ENCODE measurements at places on chromosomes 12 and 14.

DNA sequence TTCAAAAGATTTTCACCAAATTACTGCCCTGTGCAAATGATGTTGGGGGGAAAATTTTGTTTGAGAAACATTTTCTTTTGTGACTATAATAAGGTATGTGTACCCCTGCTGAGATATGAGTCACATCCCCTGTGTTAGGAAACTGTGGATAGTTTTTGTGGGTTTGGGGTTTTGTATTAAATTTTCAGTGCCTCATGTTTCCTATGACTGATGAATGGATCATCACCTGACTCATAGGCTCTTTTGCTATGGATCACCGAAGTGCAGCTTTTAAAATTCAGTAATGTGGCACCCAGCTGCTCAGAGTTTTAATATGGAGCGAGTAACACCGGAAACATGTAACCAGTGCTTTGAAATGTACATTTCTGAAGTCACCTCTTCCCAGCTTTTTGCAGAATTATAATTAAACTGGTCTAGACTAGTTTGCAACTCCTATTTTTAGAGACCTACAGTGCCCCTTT is 167.4 kb upstream of the HMGA2 start:
- no peak for DNase-seq

- no peak for DNase-seq
Measured at GRCh38 chr14:36176524-36176923, at the start of gene PTCSC3. TSS of gene PTCSC3 (minus strand) at chr14:36176722.

- no peak for DNase-seq
Measured at GRCh38 chr12:48943221-48943620, 14.1 kb downstream of the ARF3 start.

- DNase-seq, result no peak
Measured at GRCh38 chr14:66315548-66315947, 170.6 kb upstream of the CCDC196 start.

- DNase-seq, result no peak
Measured at GRCh38 chr12:123055281-123055766, 74.8 kb downstream of the ARL6IP4 start.

- DNase-seq, result no peak
Measured at GRCh38 chr12:110074089-110074488, 25.8 kb upstream of the C12orf76 start.

DNA sequence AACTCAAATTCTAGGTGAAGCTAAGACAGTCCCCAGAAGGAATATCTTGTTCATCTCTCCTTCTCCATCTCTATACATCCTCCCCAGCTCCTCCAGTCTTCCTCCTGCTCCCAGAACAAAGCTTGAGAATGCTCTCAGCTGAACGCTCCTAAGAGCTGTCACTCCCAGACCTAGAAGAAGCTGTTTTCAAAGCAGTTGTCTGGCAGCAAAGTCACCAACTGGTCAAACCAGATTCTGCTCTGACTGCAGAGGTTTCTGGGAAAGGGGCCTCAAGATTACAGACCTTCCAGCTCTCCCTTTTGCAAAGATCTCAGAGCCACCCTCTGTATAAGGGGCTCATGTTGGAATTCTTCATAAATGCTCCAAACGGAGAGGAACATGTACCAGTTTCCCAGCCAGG is 9.6 kb upstream of the HSPB8 start:
- no peak for DNase-seq

- no peak for DNase-seq
Measured at GRCh38 chr12:15171012-15171655, 50.1 kb downstream of the RERG start.

DNA sequence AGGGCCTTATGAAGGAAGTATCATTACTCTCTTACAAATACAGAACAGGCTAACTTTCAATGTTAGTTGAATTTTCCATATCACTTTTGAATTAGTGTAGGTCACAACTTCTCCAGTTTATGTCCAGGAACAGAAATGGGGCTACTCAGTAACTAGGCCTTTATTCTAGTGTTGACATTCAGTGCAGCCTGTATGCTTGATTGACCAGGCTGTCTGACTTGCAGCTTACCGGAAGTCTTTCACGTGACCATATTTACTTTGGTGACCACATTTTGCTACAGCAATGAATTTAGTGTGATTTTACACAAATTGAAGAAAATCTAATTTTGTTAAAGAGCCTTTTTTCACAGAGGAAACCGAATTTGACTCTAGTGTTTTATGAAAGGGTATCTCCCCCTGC is 12.4 kb downstream of the MTERF2 start:
- DNase-seq, result no peak

- no peak for DNase-seq
Measured at GRCh38 chr14:53519137-53519536, 366.0 kb upstream of the DDHD1 start.

DNA sequence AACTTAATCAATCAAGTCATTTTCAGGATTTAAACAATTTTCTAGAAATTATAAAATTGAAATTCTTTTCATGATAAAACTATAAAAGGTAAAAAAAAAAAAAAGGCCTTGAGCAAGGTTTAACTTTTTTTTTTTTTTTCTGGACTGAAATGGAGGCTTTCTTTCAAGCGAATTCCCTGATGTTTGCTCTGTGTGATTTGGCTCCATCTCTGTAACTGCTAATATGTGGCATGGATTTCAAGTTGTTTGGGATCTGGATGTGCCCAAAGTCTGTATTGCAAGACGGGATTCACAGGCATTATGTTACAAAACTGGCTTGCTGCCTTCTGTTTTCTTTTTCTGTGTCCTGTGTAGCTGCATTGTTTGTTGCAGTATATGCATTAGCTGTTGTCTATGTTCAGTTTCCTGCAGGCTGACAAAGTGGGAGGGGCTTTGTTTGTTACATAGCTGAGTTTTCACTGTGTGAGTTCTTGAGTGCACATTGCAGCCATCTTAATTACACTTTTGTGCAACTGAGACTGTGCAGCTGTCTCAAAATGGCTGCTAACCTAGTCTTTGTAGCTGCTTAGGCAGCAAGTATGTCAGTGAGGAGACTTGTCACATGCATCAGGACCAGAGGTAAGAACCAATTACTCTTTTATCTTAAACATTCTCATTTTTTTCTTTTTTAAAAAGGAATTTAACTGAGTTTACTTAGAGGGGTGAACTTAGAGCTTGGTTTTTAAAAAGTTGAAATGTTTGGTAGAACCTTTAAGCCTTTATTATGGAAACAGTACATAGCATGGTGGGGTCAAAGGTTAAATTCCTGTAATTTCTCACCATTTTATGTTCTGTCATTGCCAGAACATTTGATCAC is 19.5 kb downstream of the ATF7IP start:
- DNase-seq, result no peak

DNA sequence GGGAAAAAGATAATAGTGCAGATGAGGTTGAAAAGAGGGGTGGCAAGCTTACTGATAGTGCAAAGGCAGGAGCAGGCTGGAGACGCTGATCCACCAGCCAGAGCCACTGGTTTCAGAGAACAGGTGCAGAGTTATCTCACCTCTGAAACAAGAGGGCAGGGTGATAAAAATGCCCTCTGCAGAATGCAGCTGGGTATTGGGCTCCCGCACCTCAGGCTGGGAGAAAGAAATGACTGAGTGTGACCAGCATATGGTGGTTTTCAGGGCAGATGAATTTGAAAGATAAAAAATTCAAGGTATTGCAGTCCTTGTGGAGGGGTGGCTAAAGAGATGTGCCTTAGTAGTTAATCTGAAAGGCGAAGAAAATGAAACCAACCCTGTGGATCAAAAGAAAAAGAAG is 2.9 kb upstream of the TMEM30B start:
- peak; percentile 80 for DNase-seq

- DNase-seq, result no peak
Measured at GRCh38 chr12:19044430-19044829, 85.1 kb upstream of the PLEKHA5 start.

DNA sequence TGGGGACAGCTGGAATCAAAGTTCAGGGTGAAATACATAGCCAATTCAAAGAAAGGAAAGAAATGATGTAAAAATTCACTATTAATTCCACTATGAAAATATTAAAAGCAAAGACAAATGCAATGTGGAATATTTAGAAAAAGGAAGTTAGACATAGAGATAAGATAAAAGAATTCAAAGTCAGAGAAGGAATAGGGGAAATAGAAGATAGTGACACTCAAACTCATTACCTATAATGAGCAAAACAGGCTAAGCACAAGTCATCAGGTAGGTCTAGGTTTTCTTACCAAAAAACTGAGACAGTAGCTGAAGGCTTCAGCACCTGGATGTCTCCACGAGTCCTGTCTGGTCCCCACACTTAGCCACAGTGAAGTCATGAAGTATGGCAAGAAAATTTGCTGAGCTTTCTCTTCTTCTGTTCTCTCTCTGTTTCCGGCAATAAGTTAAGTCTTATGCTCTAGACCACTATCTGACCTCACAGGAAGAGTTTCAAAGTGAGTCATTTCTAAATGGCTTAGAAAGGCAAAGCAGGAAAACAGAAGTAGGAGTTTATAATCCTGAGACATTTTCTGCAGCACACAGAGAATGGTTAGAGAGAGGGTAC is at the start of gene C3AR1:
Gene C3AR1 (minus strand): TSS at position 369 of the 604 bp plus-strand sequence. CDS start 6,174 bp downstream, outside the sequence.
- no peak for DNase-seq

GRCh38 chr12:96140174-96140573 is 54.0 kb upstream of the ELK3 start:
- no peak for DNase-seq

DNA sequence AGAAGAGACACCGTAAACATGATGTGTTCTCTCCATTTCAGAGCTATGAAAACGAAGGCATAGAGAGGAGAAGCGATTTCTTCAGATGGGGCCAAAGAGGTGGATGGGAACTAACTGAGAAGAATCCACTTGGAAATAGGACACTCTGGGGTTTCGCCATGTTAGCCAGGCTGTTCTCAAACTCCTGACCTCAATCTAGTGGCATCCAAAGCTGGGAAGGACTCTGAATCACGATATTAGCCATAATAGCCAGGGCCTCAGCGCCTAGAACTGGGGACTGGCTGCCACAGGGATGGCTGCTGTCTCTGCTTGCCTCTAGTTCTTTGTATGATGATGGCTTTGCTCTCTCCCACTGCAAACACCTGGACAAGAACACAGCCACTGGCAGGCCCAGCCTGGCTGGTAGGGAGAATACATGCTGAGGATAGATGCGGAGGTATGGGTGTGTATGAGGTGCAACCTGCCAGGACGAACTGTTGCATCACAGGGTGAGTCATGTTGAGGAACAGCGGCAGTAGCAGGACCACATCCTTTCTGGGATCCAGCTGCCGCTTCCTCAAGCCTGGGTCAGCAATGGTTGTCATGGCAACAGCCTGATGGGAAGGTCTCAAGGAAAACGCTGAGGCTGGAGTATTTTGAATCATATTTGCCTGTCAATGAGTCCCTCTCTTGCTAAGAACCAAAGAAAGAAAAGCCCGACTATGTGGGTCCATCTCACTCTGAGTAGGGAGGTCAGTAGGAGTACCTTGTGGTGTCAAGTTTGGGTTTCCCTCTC is 31.1 kb downstream of the CCDC177 start:
- no peak for DNase-seq

GRCh38 chr12:11542599-11542998 is 106.9 kb upstream of the ETV6 start:
- DNase-seq, result no peak

GRCh38 chr12:50533971-50534370 is 29.2 kb downstream of the DIP2B start:
- DNase-seq, result no peak

DNA sequence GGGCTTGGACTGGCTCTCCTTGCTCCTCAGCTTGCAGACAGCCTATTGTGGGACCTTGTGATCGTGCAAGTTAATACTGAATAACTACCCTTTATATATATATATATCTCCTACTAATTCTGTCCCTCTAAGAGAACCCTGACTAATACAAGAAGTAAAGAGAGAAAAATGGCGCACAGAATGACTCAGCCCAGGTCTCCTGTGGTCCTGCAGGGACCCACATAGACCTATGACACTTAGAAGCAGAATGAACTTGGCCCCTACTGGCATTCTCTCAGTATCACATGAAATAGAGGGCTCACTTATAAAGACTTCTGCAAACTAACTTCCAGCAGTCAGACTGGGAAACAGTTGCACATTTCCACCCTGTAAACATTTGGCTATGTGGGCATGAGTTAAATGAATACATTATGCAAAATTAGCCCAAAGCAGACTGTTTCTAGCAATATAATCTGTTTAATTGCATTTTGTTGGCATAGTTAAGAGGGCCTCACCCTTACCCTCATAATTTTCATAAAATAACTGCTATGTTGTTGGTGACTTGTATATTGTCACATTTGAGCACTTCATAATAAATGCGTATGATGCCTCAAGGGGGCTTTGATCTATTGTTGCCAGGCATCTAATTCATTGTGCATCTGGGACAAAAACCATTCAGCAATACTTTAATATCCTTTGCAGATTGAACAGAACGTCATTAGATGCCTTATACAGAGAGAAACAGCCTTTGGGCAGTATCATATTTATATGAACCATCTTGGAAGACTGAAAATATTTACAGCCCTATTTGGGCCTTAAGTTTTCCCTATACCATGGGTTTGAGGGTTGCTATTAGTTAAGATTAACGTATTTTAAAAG is 349.7 kb upstream of the DIO2 start:
- no peak for DNase-seq

DNA sequence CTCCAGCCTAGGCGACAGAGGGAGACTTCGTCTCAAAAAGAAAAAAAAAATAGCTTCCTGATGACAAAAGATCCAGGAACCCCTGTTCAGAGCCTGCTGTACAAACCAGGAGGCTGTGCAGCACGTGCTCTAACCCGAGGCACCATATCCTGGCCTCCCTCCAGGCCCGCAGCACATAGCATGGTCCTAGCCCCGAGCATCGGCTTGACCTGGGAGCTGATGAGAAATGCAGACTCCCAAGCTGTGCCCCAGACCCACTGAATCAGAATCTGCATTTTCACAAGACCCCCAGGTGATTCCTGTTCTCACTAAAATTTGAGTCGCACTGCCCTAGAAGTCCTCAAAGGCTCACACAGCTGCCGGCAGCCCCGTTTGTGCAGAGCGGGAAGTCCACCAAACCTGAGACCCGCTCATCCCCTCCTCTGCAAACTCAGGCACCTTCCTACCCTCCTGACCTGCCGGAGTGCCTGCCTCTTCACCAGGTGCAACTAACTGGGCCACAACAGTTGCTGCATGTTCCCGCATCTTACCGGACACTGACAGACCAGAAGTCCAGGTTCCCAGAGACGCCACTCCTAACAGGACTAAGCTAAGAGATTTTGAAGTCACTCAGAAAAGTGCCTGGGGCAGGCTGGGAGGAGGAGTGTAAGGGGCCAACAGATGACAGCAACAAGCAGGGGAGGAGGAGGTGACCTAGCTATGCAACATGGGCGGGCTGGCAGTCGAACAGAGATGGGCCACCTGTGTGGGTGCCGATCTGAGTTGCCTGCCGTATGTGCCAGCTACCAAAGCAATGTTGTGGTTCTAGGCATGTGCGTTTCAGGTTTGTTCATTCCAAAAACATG is 24.0 kb upstream of the RIN3 start:
- peak; percentile 87 for DNase-seq

GRCh38 chr14:59632381-59632780 is 55.8 kb upstream of the CCDC175 start:
- no peak for DNase-seq
